NCI-H2081 treated with DMSO at 0.1 percent for 48 hours (cell line): ENCODE measurements at places on chromosomes 16 and 17.

GRCh38 chr17:83086907-83087787 lies 7.7 kb downstream of the METRNL start:
- no peak for DNase-seq

DNA sequence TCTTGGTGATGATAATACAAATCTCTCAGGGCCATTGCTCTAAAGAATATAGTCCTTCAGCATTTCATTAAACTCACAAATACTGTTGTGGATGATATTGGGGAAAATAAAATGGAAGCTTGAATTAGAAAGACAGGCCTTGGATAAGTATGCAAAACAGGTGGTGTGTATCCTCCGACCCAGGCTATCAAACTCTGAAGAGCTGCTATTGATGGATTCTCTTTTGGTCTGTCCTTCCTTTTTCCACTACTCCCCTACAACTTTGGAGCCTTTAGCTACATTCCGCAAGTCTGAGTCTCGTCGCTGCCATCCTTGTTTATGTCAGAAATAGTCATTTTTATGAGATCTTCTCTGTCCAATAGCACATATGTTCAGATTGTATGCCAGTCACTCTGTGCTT lies 351.6 kb downstream of the KCNJ2 start:
- no peak for DNase-seq

DNA sequence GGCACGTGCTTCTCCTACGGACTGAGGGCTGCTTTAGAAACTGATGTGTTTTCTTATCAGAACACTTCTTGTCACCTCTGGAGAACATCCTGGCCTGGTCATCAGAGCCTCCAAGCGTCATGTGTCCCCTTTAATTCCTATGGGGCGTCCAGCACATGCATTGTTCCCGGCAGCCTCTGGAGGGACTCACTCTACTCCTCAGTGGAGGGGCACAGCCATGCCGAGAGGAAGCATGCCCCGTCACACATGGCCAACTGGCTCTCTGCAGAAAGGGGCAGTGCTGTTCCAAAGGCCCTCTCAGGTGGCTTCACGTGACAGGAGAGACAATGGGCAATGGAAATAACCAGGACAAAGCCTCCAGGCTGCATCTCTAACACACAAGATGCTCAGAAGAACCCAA lies 31.8 kb downstream of the CDRT15L2 start:
- no peak for DNase-seq

DNA sequence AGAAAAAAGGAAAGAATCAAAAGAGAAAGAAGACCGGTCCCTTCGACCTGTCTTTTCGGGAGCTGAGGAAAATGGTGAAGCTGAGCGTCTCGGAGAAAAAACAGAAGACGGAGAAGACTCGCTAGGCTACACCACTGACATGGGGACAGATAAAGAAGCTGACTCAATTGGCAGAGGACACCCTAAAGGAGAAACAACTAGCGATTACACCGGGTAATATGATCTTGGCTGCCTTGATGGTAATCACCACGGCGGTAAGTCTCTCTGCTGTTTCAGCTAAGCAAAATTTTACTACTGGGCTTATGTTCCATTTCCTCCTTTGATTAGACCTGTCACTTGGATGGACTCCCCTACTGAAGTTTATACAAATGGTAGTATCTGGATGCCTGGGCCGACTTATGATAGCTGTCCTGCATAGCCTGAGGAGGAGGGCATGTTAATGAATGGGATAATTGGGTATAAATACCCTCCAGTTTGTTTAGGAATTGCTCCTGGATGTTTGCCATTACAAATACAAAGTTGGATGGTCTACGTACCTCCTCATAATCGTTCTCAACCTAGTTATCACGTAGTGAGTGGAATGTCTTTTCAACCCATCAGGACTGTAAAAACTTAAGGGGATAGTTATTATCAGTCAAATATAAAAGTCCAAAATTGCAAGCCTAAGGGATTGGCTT lies 24.1 kb downstream of the ALOX15B start:
- DNase-seq: no peak

- peak; percentile 8 for DNase-seq
Measured at GRCh38 chr16:27920391-27920891, 143.1 kb downstream of the GSG1L start.

DNA sequence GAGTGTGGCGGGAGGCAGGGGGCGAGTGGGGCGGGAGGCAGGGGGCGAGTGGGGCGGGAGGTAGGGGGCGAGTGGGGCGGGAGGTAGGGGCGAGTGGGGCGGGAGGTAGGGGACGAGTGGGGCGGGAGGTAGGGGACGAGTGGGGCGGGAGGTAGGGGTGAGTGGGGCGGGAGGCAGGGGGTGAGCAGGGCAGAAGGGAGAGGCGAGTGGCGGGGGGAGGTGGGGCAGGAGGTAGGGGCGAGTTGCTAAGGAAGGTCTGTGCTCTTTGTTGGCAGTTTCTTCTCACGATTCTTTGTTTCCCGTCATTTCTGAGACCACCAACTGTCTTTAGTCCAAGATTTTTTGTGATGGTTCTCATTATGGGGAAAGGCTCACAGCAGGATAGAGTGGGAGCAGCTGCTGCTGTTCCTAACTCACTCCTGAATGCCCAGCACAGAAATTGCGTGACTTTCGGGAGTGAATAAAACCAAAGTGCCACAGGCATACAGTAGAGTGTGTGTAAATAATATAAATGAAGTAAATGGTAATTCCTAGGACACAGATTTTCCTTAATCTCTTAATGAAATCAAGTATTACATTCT lies 44.7 kb downstream of the COG7 start:
- DNase-seq: no peak

DNA sequence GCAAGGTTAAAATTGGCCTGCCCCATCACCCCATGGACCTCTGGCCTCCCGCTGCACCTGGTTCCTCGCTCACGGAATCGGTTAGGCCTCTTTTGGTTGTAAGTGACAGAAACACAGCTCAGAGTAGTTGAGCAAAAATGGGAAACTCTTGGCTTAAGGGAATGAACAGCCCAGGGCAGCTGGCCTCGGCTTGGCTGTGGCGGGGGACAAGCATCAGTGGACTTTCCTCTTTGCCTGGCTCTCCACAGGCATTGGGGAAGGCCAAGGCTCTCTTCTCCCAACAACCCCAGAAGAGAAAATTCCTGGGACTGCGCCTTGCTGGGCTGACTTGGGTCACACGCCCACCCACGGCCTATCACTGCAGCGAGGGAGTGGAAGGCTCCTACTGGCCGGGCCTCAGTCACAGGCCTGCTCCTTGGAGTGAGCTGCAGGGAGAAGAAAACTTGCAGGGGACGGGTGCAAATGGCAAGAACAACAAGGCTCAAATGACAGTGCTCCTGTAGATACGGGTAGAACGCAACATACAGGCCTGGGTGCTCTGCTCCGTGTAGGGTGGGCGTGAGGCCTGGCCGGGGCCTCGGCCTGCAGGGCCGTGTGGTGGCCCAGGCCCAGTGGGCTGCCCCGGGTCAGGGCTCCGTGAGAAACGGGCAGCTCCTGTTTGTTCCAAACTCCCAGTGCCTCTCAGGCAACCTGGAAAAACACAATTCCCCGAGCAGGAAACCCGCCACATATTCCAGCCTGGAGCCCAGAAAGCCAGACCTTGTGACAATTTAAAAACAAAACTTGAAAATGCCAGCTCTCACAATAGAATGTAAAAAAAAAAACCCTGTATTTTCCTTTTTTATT lies 25.0 kb upstream of the ATP2A3 start:
- no peak for DNase-seq

DNA sequence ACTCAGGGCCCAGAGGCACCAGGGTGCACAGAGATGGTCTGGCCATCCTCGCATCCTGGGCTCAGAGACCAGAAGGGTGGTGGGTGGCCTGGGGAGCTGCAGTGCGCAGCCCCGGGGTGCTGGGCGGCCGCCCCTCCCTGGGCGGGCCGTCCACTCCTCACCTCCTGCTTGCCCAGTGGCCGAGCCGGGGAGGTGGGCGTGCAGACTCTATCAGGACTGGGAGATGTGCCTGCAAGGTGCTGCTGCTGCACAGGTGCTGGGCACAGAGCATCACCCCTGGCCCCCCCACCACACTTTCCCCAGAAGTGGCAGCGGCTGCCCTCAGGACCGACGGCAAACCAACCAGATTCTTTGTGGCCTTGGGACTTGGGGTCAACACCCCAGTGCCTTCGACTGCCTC lies at the start of gene SCN4A:
Gene SCN4A, minus strand, starts transcription at position 123 of the 400 bp plus-strand sequence. Its CDS starts 77 bp downstream, at position 46.
- DNase-seq: no peak

GRCh38 chr17:32807577-32807976 lies 69.3 kb downstream of the MYO1D start:
- no peak for DNase-seq

GRCh38 chr17:71349908-71350600 lies 770.8 kb upstream of the SOX9 start:
- DNase-seq: no peak

DNA sequence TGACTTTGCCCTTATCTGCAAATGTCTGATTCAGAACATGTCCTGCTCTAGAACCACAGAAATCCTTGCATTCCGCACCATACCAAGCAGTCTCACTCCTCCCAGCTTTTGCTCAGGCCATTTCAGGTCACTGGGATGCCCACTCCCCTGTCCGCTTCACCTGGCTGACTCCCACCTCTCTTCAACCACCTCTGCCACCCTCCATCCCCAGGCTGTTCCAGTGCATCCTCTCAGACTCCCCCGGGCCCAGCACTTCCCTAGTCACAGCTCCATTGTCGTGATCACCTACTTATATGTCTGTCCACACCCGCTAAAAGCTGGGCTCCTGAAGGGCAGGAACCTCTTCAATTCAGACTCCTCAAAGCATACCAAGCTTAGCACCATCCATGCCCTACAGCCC lies 58.4 kb upstream of the CDH5 start:
- no peak for DNase-seq

- no peak for DNase-seq
Measured at GRCh38 chr17:19397556-19398041, 10.6 kb upstream of the MFAP4 start.

DNA sequence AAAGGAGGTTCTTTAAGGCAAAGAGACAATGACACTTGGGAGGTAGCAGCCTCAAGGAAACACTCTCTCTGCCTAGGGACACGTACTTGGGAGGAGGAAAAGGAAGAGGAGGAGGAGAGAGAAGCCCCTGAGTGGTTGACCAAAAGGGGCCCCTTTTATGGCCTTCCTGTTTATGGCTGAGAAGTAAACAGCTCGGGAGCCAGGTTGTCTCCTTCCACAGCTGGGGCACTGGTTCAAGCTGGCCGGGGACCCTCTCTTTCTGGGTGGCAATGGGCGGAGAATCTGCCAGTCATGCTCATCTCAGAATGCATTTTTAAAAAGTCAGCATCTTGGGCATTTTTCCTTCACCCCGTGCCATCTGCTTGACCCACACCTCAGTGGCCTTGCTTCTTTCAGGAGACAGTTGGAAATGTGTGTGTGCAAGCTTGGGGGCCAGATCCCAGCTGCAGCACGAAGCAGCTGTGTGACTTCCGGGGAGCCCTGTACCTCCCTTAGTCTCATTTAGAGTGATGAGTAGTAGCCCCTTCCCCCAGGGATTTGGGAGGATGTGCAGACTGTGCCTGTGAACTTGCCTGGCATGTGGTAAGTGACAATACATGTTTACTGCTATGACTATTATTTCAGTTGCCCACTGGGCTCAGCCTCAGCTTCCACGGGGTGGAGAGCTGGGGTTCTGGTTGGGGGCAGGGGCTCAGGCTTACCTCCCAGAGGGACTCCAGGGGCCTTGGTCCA lies 33.8 kb upstream of the SALL1 start:
- DNase-seq: no peak

GRCh38 chr17:51322390-51323029 lies 62.2 kb downstream of the UTP18 start:
- DNase-seq: no peak

- no peak for DNase-seq
Measured at GRCh38 chr17:75843577-75844529, at the start of gene UNC13D. TSS of gene UNC13D (minus strand) at chr17:75844404. CDS start at chr17:75844337, 67 bp downstream.

DNA sequence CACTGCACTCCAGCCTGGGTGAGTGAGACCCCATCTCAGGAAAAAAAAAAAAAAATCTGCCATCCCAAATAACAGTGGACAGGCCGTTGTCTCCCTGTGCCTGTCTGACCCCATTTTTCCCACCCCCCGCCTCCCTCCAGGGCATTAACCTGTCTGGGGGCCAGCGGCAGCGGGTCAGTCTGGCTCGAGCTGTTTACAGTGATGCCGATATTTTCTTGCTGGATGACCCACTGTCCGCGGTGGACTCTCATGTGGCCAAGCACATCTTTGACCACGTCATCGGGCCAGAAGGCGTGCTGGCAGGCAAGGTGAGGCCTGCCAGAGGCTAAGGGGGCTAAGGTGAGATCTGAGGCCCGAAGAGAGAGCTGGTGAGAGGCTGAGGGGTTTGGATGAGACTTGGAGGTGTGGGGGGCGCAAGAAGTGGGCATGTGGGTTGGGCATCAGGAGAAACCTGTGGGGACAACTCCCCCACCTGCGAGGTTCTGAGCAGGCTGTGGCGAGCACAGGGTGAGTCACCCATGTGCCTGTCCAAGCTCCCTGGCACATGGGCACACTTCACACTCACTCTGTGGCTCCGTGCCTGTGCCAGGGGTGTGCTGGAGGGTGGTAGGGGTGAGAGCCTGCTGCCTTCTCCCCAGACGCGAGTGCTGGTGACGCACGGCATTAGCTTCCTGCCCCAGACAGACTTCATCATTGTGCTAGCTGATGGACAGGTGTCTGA lies 34.7 kb downstream of the ANKRD40 start:
- no peak for DNase-seq

- DNase-seq: no peak
Measured at GRCh38 chr17:68587847-68588246, 13.3 kb downstream of the FAM20A start.

DNA sequence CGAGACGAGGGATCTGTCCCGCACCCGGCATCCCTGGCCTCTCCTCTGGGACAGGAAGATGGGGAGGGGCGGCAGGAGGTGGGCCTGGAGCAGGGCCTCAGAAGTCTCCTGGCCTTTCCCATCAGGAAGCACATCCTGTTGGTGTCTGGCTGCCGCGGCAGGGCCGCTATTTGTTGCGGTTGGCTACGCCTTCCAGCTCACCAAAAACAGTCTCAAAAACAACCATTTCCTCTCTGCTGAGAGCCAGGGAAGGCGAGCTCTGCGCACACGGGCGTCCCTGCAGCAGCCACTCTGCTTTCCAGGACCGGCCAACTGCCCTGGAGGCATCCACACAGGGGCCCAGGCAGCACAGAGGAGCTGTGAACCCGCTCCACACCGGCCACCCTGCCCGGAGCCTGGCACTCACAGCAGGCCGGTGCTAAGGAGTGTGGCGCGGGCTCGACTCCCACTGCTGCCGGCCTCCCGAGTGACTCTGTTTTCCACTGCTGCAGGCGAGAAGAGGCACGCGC lies at the start of gene TMEM204:
Gene TMEM204, plus strand, starts transcription at position 224 of the 509 bp plus-strand sequence. CDS start 610 bp downstream, outside the sequence.
- DNase-seq: no peak

GRCh38 chr16:86357950-86358349 lies 152.4 kb upstream of the FOXF1 start:
- no peak for DNase-seq

DNA sequence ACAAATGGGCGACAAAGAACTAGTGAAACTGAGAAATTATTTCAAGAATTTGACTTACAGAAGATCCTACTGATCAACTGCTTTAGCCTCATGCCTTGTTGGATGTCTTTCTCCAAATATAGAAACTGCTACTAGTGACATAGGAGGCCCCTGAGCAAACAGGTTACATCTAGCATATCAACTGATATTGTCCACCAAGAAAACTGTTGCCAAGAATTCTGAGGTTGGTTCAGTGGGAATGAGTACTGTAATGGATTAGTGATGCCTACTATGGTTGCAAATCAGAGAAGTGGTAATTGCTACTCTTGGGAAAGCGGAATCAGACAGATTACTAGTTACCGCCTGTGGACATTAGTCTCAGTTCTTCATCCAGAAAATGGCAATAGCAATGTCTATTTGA lies 10.0 kb downstream of the CDC27 start:
- DNase-seq: no peak

GRCh38 chr16:57192720-57193486 lies 6.8 kb downstream of the RSPRY1 start:
- no peak for DNase-seq

GRCh38 chr16:88023786-88024185 lies 72.6 kb downstream of the BANP start:
- DNase-seq: no peak
